ENCODE measurements at places on chromosomes 4 and X.

GRCh38 chrX:132968296-132968949, 10.0 kb upstream of the HS6ST2 start:
- DNase-seq, result no peak

- DNase-seq, result peak; percentile 38
Measured at GRCh38 chr4:92304121-92304520, 355 bp downstream of the GRID2 start.

- no peak for DNase-seq
Measured at GRCh38 chr4:61545902-61546480, 345.9 kb downstream of the ADGRL3 start.

DNA sequence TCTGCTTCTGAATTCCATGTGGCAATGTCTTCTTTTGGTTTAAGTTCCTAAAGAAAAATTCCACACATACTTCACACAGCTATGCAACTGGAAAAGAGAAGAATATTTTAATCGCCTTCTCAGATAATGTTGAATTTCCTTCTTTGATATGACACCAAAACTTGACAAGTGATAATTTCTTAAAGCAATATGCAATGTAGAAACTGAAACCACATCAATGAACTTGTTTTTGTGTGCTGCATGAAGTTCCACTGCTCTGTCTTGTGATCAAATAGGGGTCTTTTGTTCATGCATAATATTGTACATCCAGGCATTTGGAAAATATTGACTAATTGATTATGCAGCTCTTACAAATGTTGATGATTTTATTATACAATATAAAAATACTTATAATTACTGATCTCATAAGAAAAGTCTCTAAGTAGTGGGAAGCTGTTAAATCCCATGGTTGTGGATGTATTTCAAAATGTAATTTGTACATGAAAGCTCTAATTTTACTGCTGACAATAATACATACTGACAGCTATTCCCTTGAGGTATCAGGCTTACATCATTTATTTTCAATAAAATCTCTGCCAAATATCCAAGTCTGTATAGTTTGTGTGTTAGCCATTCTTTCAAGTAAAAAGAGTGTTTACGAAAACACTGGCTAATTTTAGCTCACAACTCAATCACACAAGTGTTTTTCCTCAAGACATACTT, 56.5 kb downstream of the AGA start:
- no peak for DNase-seq

DNA sequence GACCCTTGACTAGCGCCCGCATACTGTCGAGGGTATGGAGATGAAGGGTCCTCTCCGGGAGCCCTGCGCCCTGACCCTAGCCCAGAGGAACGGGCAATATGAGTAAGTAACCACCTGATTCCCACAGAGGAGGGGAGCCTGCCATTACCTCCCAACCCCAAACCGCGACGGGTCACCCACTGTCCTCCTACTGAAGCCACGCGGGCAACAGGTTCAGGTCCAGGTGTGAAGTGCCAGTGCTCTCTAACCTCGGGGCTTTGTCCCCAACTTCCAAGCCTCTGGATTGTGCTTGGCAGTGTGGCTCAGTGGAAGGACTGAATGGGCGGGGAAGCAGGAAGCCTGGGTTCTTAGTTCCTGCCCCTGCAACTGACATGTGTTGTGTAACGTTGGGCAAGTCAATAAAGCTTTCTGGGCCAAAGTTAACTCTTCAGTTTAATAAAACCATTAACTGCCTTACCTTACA, 694 bp downstream of the OCRL start:
- no peak for DNase-seq

DNA sequence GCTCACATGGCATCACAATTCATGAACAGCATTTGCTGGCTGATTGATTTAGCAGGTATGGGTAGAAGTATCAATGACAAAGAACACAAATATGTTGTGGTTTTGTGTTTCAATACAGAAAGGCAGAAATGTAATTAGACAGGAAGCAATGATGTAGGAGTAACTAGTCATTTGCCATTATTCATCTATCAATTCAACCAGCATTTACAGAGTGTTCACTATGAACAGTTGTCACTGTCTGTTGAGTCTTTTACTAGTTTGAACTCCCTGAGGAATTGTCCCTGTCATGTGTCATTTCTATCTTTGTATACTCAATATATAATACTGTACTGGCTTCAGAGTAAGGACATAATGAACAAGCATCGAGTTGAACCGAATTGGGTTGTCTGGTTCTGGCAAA, 51.5 kb upstream of the ARHGAP24 start:
- no peak for DNase-seq

- no peak for DNase-seq
Measured at GRCh38 chr4:154534296-154534695, 15.9 kb downstream of the PLRG1 start.

DNA sequence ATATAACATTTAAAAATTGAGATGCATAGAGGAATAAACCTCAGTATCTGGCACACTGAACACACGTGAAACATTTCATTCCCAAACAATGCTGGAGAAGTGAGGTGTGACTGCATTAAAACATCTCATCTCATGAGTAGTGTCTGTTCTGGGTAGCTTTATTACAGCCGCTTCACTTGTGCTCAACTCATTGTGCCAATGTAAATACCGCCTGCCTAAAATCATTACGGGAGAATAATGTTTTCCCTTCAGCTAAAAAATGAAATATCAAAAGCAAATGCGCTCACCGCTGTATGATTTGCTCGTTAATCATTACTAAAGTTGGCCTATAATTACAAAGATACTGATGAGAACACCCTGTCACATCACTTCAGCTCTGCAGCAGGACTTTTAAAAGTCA, 110.2 kb upstream of the PRPS2 start:
- DNase-seq, result no peak

GRCh38 chr4:79833857-79834256, 239.2 kb downstream of the ANTXR2 start:
- DNase-seq, result no peak

DNA sequence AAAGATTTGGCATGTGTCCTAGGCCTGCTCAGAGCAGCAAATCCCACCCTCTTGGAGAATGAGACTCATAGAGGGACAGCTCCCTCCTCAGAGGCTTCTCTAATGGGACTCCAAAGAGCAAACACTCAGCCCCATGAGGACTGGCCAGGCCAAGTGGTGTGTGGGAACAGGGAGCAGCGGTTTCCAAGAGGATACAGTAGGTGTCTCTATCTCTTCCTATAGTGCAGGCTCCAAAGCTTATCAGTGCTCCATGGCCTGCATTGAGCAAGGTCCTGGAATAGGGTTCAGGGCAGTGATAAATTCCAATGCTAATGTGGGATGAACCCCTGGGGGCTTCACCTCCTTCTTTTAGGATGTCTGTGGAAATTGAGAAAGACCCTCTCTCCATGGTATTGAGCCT, 15.7 kb upstream of the MAGEA10 start:
- no peak for DNase-seq

DNA sequence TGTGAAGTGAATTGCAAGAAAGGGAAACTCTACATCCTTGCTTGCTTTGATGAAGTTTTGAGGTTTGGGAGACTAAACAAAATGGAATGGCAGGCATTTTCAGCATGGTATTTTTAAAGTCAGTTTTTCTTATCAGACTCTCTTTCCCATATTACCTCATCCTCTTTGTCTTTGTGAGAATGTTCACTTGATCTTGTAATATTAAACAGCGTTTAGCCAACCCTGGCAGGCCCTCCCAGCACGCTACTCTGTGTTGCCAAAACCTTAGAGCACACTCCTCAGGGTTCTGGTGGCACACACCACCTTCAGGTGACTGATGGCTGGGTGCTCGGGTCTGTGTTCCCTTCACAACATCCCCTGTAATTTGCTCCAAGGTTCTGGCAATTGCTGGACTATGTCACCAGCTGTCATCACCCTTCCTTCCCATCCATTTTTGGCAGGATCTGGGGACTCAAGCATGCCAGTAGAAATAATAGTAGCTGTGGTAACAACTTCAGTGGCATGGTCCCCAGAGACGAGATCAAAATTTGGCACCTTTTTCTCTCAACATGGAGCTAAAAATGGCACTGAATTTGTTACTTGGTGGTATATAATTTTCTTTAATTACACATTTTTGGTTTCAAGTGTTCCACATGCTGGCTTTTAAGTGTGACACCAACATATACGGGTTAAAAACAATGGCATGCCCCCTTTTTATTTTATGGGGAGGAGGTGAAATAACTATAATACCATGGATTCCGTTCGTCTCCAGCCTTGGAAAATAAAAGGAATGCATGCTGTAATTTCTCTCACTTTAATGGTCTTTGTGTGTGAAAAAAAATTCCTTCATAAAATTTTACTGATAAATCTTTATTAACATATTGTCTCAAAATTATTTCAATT, 273.1 kb downstream of the DCTD start:
- DNase-seq, result no peak

- no peak for DNase-seq
Measured at GRCh38 chr4:181672751-181673150, 570.5 kb upstream of the TENM3 start.

GRCh38 chr4:172751550-172751949, 417.1 kb upstream of the GALNT7 start:
- DNase-seq, result no peak

- DNase-seq, result no peak
Measured at GRCh38 chr4:89242864-89243732, 64.5 kb downstream of the GPRIN3 start.

GRCh38 chr4:147879676-147880075, 147.8 kb downstream of the ARHGAP10 start:
- DNase-seq, result no peak

GRCh38 chrX:46770000-46770816, 11.3 kb upstream of the SLC9A7 start:
- no peak for DNase-seq

DNA sequence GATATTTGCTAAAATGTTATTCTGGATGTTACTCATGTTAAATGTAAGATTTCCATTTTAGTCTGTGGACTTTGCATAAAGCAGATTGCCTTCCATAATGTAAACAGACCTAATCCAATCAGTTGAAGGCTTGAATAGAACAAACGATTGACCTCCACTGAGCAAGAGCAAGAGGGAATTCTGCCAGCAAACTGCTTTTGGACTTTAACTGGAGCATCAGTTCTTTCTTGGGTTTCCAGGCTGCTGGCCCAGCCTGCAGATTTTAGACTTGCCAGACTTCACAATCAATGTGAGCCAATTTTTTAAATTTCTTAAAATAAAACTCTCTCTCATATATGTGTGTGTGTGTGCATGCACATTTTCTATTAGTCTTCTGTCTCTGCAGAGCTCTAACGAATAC, 1248.8 kb downstream of the ADGRL3 start:
- no peak for DNase-seq

DNA sequence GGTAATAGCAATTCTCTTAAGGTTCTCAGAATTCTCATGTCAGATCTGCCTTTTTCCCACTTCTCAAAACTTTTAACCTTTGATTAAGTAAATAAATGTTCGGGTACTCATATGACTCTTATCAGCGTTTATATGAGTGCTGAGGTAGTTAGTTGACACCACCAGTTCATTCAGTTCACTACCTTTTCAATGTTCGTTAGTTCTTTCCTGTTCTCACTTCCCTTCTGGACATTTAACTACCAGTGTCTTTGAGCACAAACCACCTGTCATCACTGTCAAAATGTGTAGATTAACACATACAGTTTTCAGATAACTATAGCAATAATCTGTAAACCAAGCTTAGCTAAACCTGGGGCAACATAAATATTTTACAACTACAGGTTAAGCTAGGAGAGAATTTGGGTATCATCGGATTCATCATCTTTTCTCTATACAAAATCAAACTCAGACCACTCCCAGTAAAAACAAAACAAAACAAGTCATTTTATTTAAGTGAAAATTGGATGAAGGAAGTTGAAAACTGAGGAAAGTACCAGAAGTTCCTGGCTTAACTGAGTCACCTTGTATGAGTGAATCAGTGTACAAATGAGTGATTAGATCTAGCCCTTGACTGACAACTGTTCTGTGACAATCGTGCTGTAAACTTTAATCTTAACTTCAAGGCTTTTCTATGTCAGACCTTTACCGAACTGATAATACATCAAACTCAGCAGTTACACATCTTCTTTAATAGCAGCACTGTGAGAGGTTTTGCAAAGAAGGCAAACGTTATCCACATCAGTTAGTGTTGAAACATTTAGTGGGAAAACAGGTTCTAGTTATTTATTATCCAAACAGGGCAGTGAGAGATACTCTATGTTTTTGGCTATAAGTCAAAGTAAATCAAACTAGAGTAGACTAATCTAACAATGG, 41.9 kb downstream of the ARHGEF38 start:
- DNase-seq, result no peak

GRCh38 chrX:42463706-42464490, 314.1 kb downstream of the PPP1R2C start:
- DNase-seq, result no peak

- DNase-seq, result no peak
Measured at GRCh38 chr4:125043486-125043885, 271.3 kb upstream of the FAT4 start.

DNA sequence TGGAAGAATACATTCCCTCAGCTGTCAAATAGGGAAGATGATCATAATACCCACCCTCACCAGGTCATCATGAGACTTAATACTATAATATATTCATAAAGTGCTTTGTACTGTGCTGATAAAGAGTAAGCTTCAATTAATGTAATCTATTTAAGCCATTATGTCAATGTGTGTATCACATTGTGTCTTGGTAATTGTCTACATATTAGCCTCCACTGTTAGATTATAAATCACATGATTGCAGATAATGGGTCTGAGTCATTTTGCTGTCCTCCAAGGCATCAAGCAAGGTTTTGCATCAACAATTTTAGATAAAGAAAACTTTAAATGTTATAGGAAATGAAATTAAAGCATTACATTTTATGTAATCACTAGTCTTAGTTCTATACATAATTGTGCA, 45.2 kb upstream of the CEP135 start:
- DNase-seq, result no peak

GRCh38 chr4:112898357-112899141, 150.9 kb upstream of the ANK2 start:
- no peak for DNase-seq

DNA sequence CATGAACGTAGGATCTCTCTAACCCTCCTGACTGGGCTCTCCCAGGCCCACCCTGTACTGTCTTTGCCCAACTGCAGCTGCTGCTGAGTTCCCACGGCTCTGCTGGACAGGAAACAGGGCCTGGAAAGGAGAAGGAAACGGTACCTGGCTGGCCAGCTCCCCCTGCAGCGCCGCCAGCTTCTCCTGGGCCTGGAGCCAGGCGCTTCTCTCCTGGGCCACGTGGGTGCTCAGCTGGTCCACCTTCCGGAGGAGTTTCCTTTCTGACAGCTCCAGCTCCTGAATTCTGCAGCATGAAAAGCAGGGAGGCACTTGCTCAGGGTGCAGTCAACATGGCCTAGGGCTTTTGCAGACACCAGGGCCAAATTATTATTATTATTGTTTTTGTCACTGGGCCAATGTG, 6.5 kb downstream of the C4orf50 start:
- no peak for DNase-seq

- DNase-seq, result no peak
Measured at GRCh38 chr4:5785806-5786680, 75.0 kb downstream of the EVC start.

- no peak for DNase-seq
Measured at GRCh38 chr4:72991873-72992272, 77.6 kb downstream of the COX18 start.

DNA sequence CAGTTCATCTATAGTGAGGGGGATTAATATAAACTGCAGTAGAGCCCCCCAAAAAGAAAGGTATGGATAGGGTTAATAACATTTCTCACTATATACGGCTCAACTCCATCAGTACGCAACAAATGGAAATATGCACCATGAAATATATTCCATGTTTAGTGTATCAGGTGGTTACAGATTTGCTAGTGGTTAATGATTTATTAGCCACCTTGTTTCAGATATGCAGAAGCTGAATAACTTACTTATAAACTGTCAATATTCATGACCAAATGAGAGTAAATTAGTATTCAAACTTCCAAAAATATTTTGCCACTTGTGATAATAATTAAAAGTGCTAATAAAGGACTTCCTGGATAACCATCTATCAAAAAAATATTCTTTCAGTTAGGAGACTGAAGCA, 14.8 kb downstream of the AMTN start:
- DNase-seq, result no peak

All from nucleus accumbens (tissue), 56 donors.